Immature natural killer cell (primary cell): ENCODE measurements at places on chromosomes 7 and 10.

- no peak for DNase-seq
These were observed 10.8 kb upstream of the ST7 start for GRCh38 chr7:116942504-116942903.

DNA sequence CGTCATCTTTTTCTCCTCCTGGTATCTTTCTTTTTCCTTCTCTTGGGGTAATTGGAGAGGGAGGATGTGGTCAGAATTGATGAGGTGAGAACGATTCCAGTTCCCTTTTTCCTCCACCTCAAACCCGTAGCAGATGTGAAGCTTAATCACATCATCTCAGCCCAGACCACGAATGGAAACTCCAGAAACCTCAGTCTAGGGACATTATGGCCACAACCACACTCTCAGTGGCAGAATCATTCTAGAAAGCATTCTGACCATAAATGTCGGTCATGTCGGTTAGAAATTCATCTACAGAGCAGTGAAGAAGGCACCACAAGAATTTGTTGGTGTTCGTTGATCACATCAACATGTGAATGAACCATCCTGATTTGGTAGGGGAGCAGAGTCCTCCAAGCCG, 78.7 kb downstream of the GATA3 start:
- no peak for DNase-seq

DNA sequence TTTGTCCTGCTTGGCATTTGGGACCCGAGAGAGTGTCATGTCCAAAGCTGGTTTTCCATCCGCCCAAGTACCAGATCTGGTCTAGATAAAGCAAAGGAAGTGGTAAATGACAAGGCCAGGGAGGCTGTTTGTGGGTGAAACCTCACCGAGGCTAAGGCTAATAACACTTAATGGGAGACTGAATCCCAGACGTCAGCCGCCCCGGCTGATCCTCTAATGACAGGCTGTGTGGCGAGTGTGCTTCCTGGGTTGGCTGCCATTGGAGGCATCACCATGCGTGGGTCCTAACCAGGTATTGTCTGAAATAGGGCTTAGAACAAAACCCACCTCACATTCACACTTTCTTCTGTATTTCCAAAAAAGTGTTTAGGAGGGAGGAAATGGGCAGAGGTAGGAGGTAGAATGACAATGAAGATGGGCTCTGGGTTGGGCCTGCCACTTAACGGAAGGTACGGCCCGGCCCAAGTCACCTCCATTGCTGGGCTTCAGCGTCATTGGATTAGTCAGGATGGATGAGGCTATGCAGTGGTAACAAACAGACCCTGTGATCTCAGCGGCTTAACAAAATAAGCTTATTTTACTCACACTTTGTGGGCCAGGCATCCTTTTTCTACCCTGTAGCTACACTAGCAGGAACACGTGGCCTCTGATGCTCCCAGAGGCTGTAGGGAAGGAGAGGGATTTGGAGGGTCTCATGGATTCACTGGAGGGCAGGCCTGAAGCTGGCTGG, 59.7 kb downstream of the PROSER2 start:
- DNase-seq, result peak; percentile 22

DNA sequence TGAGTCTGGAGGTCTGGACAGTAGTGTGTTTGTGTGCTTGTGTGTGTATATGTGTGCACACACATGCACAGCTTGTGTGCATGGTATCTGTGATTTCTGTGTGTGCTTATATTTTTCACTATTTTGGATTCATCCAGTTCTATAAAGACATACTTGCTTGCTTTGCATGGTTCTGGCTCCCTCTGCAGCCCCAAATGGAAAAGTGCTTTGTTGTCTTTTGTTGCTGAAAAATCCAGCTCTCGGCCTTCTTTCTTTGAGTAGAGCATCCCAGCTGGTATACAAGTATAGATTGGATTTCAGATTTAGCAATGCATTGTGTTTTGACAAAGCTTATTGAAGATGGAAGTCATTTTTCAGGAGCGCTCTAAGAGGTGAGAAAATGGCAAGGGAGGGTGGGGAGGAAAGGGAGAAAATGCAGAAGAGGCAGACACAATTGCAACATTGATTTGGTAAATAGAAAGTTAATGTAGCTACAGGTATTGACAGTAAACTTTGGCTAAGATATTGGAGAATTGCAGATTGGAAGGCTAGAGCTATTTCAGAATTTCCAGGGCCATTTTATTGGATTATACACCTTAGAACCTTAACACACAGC, 333.9 kb downstream of the AUTS2 start:
- DNase-seq, result no peak

GRCh38 chr7:124387056-124387455, 354.2 kb upstream of the TMEM229A start:
- no peak for DNase-seq

DNA sequence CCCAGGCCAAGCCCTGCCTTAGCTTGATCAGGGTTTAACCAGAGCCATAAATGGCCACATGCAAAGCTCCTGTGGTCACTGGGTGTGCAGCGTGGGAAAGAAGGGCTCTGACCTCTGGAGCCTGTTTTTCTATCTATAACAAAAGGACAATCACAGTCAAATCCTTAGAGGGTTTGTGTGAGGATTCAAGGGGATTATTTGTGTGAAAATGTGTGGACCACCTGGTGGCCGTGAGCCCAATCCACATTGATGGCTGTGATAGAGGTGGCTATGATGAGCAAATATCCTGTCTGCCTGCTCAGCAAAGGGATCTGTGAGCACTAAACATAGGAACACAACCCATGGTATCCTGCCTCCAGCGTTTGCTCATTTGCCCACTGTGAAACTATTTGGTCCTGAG, 107.1 kb downstream of the C10orf90 start:
- no peak for DNase-seq

DNA sequence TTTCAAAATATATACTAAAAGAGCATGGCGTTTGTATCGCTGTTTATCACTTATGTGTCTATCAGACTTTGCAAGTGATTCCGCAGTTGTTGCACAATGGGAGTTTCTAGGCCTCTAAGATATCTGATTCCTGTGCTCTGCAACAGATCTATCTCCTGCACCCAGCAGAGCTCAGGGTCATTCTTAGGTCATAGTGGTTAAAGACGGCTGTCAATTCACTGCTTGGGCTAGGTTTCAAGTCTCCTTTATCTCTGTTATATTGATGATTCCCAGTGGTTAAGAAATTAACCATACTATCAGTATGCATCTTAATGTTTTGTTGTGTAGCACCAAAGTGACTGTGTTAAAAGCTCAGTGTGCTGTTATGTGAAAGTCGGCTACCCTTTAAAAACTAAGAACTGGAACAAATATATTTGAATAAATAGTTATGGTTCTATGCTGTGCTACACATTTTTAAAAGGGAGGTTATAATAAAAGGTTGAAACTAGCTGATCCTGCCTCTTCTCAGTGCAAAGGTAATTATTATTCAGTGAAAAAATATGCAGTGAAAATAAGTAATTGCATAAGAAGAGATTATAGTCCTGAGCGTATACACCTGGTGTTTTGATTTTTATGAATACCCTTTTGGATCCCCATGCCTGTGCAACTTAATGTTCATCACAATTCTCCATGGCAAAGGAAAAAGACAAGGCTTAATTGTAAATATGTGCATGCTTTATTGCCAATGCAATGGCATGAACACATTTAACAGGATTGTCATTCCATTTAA, 24.0 kb downstream of the HOXA1 start:
- no peak for DNase-seq

DNA sequence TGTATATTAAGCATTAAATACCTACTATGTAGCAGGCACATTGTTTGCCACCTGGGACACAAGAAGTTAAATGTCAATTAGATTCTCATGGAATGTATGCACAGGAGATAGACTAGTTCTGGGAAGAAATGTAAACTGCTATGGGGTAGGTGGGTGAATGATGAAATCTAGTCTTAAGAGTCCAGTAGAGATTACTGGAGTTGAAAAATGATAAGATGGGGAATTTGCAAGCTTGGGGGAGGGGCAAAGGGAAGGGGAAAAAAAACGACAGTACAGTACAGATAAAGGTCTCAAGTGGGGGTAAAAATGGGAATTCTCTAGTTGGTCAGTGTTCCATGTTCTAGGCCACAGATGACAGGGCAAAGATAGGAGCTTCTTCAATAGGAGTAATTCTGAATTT, 94.4 kb downstream of the ATE1 start:
- no peak for DNase-seq

GRCh38 chr7:98565103-98565502, 52.0 kb upstream of the NPTX2 start:
- no peak for DNase-seq

DNA sequence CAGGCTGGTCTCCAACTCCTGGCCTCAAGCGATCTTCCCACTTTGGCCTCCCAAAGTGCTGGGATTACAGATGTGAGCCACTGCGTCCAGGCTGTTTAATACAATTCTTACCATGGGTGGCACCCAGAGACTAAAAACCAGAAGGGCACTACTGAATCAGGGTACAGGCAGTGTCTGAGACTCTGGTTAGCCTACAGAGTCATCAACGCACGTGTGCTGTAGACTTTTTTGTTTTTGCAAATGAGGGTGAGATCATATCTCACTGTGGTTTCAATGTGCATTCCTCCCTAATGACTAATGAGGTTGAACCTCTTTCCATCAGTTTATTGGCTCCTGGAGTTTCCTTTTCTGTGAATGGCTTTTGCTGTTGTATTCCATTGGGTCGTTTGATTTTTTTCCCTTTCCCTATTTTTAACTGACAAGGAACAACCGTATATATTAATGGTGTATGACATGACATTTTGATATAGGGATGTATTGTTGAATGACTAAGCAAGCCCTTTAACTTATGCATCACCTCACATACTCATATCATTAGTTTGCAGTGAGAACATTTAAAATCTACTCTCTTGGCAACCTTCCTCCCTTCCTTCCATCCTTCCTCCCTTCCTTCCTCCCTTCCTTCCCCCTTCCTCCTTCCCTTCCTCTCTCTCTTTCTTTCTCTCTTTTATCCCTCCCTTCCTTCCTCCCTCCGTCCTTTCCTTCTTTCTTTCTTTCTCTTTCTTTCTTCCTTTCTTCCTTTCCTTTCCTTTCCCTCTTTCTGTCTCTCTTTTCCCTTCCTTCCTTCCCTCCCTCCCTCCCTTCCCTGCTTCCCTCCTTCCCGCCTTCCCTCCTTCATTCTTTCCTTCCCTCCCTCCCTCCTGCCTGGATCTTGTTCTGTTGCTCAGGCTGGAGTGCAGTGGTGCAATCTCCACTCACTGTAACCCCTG, 9.3 kb upstream of the TMEM270 start:
- no peak for DNase-seq

GRCh38 chr10:381805-382204, 246.6 kb downstream of the ZMYND11 start:
- peak; percentile 85 for DNase-seq

GRCh38 chr10:116183733-116184511, 89.1 kb downstream of the GFRA1 start:
- DNase-seq, result no peak

GRCh38 chr10:21534604-21535493, 817 bp downstream of the MLLT10 start:
- DNase-seq, result peak; percentile 63

DNA sequence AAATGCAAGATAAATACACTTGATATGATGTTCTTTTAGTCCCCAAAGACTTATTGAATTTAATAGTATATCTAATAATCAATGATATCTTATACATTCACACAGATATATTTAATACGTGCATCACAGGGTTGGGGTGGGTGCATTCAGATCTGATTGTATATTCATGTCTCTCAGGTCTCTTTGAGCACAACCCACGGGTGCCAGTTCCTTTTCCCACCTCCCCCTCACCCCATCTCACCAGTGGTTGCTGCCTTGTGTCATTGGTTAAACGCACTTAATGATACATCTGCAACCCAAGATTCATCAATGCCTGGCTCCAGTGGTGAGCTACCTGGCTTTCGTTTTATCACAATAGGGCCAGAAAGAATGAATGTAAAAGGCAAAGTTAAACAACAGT, 6.2 kb downstream of the LRIT1 start:
- no peak for DNase-seq

- no peak for DNase-seq
These were observed 482.7 kb downstream of the CCSER2 start for GRCh38 chr10:84811113-84811512.

- no peak for DNase-seq
These were observed 20.4 kb downstream of the ZNF365 start for GRCh38 chr10:62394556-62395018.

DNA sequence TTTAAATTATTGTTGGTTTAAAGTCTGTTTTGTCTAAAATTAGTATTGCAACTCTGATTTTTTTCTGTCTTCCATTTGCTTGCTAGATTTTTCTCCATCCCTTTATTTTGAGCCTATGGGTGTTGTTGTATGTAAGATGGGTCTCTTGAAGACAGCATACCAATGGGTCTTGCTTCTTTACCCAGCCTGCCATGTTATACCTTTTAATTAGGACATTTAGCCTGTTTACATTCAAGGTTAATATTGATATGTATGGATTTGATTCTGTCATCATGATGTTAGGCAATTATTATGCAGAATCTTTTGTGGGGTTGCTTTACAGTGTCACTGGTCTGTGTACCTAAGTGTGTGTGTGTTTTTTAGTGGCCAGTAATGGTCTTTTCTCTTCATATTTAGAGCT, 281.4 kb upstream of the CSTF2T start:
- no peak for DNase-seq

GRCh38 chr7:51349820-51350545, 33.4 kb upstream of the COBL start:
- DNase-seq, result no peak

DNA sequence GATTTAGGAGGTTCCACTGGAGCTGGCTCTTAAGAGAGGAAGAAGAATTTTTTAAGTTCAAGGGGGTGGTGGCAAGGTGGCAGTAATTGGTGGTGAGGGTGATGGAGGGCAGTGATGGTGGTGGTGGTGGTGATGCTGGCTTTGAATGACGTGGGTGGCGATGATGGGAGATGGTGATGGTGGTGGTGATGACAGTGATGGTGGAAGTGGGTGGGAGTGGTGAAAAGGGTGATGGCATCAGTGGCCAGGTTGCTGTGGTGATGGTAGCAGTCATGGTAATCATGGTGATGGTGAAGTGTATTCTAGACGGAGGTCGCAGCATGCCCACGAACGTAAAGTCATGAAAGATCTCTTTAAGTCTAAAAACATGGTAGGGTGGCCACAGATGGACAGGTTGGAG, 197.3 kb downstream of the PTEN start:
- peak; percentile 82 for DNase-seq

DNA sequence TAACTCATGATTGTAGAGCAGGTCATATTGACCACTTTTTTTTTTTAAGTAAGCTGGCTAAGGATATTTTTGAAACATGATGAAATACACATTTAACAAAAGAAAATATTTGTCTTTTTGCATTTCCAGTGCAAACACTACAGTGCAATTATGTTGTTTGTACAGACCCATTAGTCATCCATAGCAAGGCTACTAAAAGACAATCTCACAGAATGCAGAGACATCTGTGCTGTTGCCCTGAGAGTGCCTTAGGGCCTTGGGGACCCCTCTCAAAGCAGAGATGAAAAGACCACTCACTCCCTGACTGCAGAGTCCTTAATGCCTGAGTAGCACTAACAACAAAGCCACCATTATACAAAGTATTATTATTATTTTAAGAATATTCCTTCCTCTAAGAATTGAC, 104.5 kb downstream of the NRCAM start:
- no peak for DNase-seq

- no peak for DNase-seq
These were observed 46.0 kb downstream of the HELLS start for GRCh38 chr10:94591461-94592205.
